ENCODE measurements at places on chromosomes 7 and 10.

DNA sequence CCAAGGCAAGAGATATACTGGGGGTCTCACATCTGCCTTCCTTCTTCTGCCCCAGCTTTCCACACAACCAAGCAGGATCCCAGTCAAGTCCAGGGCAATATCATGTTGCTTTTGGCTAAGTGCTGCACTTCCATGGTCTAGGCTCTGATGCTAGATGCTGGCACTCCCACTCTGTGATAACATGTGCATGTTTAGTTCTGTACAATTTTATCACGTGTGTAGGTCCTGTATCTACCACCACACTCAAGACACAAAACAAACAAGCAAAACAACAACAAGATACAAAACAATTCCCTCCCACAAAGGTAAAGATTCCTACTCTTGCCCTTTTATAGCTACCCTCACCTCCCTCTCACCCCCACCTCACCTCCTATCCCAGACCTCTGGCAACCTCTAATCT is 105.6 kb upstream of the HABP2 start:
- DNase-seq, result no peak

DNA sequence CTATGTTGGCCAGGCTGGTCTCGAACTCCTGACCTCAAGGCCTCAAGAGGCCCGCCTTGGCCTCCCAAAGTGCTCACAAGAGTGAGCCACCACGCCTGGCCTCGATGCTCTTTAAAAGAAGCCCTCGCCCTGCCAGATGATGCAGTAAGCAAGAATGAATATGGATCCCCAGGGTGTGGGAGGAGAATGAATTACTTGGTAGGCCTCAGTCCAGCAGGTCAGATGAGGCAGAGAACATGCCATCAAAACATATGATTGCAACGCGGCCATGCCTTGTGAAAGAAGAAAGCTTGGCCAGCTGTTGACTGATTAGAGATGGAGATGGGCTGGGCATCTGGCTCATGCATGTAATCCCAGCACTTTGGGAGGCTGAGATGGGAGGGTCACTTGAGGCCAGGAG is 68.7 kb downstream of the CAMK1D start:
- DNase-seq, result no peak

DNA sequence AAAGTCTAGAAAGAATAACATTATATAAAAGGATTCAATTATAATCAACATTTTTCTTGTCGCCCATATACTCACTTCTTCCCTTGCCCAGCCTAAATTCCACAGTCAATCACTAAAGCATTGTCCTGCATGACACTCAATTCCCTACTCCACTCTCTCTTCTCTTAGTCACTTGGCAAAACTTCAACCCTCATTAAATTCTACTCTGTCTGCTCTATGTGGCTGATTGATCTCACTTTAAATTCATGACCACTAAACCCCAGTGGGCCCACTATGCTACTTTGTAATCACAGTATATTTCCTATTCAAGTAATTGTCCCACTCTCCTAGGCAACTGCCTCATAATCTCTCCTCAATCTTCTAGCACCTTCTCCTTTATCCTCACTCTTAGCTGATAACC is 54.1 kb downstream of the MTERF1 start:
- no peak for DNase-seq

- no peak for DNase-seq
These were observed 6.8 kb downstream of the AEBP1 start for GRCh38 chr7:44110719-44111635.

- DNase-seq, result no peak
These were observed 284.7 kb upstream of the SHH start for GRCh38 chr7:156096771-156097538.

DNA sequence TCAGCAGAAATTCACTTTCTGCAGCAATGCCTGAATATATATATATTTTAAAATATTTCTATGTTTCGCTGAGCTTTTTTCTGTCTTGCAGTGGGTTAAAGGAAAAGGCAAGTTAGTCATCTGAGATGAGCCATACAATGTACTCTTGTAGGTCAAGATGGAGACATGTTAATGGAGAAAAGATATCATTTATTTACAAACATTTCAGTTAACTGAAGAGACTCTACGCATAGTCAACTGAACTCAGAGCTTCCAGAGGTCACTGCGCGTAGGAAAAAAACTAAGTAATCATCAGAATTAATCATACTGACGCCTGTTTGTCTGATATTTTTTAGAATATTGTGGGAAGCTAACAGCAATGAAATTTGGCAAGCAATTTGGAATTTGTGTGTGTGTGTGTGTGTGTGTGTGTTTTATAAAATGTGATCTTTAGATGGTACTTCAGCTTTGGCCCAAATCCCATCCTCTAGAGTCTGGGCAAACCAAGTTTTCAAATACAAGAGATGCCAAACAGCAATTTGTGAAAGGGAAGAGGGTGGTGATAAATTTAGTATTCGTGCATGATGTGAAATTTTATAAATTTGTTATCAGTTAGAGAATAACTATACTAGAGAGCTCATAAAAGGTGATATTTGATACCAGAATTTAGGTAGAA is 193.9 kb upstream of the AGR3 start:
- no peak for DNase-seq

GRCh38 chr7:70595370-70595754 is 536.6 kb upstream of the GALNT17 start:
- DNase-seq, result no peak

GRCh38 chr10:13365243-13365642 is 17.1 kb upstream of the SEPHS1 start:
- no peak for DNase-seq

- DNase-seq, result no peak
These were observed 47.7 kb upstream of the TRIM8 start for GRCh38 chr10:102596506-102596971.

DNA sequence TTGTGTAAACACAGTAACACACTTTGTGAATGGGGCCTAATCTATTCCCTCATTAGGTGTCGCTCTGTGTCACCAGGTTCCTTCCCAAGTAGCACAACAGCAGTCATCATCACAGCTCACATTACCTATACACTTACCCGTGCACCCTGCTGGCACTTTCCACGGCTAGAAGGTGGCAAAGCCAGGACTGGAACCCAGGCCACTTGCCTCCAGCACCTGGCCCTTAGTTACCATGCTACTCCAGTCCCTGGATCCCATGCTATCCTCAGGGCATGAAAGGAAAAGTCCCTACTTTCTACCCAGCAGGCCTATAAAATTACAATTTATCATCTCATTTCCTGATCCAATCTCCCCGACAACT is 18.4 kb downstream of the SMURF1 start:
- no peak for DNase-seq

GRCh38 chr7:97094284-97094930 is 23.1 kb upstream of the SDHAF3 start:
- DNase-seq, result no peak

GRCh38 chr10:74035303-74035702 is 37.4 kb downstream of the VCL start:
- no peak for DNase-seq

GRCh38 chr7:2123360-2123759 is 109.4 kb downstream of the MAD1L1 start:
- DNase-seq, result no peak

DNA sequence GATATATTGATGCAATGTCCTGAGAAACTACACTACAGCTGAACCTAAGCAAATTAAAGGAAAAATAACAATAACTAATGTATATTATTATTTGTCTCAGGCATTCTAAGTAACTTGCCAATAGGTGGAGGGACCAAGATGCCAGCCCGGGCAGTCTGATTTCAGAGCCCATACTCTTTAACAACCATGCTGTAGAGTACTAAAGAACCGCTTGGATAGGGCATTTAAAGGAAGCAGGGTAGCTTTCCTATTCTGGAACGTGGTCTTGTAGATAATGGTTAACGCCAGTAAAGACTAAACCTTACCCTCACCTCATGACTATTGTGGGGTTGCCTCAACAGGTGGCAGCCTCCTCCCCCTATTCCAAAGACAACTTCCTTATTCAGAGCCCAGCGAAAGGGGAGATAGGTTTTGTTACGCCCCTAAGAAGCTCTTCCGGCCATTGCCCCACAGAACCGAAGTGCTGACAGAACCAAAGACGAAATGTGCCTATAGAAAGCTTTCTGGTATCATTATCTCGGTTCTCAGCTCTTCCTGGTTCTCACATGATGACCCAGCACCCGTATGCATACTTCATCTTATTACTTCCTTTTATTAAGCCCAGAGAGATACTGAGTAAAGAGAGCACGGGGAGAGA is 707 bp upstream of the C1GALT1 start:
- DNase-seq, result peak; percentile 38

DNA sequence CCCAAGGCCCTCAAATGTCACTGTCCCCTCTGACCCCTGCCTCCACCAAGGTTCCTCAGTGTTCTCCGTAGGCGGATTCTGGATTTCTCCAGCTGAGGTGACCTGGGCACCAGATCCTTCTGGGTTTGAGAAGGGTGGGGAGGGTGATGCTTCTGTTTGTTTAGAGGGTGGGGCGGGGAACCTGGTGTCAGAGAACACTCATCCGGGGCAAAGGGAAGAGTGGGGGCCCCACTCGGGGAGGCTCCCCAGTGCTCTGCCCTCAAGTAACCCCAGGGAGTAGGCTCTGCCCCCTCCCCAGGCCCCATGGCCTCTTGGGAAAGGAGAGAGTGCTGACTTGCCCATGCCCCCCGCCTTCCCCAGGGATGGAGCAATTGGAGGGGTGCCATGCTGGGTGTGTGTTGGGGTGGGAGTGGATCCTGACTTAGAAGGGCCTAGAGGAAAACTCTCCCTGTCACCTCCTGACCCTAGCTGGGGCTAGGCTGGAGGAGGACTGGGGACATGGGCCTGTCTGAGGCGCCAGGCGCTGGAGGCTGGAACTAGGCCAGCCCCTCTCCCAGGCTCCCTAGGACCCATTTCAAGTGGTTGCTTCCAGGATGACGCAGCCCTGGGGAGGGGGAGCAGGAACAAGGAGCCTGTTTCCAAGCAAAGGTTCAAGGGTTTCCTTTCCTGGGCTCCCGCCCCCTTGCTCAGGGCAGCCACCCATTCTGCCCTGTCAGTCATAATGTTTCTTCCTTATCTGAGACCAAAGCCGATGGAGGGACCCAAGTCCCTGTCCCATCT is 27.9 kb downstream of the KAZALD1 start:
- DNase-seq, result no peak

DNA sequence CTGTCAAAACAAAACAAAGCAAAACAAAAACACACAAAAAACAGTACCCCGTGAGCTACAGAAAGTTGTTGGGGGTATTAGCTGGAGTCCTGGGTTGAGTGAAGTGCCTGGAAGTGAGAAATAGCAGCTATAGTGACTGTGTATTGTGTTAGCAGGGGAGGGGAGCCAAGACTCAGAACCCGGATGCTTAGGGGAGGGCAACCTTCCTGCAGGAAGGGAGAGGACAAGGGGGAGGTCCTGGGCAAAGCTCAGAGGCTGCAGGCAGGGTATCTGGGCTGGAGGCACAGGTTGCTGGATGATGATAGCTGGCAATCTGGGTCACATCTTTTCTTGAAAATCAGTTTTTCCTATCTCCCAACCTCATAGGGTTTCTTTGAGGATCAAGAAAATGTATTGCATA is 75.8 kb upstream of the PARD3 start:
- DNase-seq, result no peak

- no peak for DNase-seq
These were observed 516.9 kb upstream of the LRRN3 start for GRCh38 chr7:110573862-110574528.

DNA sequence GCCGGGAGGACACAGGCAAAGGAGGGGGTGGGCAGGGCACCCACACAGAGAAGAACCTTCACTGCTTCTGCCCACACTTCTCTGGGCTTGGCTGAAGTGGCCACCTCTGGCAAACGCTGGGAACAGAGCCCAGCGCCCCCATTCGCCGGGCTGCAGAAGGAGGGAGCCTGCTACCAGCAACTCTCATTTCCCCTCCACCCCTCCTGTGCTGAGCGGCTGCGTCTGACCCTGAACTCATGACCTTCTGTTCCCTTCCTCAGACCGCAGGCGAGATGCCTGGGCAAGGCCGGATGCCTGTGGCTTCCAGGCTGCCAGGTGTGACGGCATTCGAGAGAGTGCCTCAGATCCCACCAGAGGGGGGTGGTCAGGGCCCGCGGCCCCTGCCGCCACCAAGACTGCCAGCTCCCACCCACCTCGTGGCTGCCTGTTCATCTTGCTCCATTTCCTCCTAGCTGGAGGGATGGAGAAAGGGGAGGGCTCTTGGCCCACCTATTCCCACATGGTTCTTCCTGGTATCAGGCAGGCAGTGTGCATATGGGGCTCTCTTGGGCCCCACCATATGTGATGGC is 19.8 kb downstream of the DNAJB12 start:
- DNase-seq, result peak; percentile 80

DNA sequence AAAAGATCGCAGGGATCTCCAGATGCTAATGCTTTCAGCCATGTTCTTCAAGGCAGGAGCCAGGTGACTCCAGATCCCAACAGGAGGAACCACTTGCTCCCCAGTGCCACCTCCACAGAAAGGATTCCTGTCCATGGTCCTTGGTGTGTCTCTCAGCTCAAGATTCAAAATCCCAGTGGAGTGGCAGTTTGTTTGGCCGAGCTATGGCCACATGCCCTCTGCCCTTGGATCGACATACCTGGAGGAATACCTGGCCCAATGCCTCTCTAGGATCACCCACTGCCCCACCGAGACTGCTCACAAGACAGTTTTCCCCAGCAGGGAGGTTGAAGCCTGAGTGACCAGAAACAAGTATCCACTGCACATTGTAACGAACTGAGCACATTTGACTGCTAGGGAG is 3.9 kb upstream of the GPRIN2 start:
- DNase-seq, result no peak

GRCh38 chr7:30001998-30002397 is 12.4 kb upstream of the SCRN1 start:
- DNase-seq, result no peak

GRCh38 chr10:64379898-64380297 is 858.7 kb downstream of the REEP3 start:
- no peak for DNase-seq

GRCh38 chr10:24894728-24895127 is 57.7 kb downstream of the PRTFDC1 start:
- peak; percentile 35 for DNase-seq

- no peak for DNase-seq
These were observed 175.0 kb downstream of the CCDC71L start for GRCh38 chr7:106485919-106486318.

DNA sequence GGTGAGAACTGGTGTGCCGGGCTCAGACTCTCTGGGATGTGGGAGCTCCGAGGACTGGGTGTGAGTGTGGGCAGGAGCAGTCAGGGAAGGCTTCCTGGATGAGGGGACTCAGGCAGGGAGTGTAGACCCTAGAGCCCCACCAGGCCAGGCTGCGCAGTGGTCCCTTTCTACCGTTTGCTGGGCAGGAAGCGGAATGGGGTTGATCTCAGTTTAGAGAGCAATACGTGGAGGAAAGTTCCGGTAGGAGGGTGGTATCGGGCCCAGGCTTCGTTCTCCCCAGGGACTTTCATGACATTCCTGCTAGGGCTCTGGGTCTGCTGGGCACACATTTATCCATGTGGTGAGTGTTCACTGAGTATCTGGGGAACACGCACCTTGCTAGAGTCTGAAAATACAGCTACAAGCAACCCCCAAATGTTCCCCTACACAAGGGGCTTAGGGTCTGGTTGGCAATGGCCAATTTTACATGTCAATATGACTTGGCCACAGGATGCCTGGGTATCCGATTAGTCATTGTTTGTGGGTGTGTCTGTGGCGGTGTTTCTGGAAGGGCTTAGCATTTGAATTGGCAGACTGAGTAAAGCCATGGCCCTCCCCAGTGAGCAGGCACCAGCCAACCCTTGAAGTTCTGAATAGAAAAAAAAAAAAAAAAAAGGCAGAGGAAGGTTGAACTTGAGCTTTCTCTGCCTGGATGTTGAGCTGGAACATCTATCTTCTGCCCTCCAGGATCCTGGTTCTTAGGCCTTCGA is 20.8 kb downstream of the GHRHR start:
- DNase-seq, result no peak

All from activated CD4-positive, alpha-beta T cell treated with anti-CD3 and anti-CD28 coated beads, Interleukin-2, amount 50 U/mL, for 1 hour (primary cell).